ENCODE measurements at places on chromosomes 4 and X. TPM values are rescaled to one million over a fixed set of nuclear protein-coding genes. Genes with fewer than 3 reads are reported as not detected.
A peak's percentile ranks its signal among the peaks of the same experiment; 100 is the strongest.

DNA sequence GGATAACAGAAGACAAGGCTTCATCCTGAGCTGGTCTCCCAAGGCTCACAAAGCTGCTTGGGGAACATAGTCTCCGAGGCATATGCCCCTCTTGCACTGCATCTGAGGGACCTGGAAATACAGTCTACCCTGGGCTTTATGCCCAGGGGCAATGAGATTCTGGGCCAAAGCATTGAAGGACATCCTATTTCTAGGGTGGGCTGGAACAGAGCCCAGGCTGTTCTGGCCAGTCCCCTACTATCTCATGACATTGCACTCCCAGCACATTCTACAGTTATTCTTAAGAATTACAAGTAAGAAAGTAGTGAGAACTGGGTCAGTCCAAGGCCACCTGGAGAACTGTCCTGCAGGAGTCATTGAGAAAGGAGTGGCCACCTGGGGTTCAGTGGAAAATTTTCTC is 107.6 kb downstream of the USP46 start:
- H3K27me3 ChIP-seq = no peaks in the 10 kb centered on the region
- H3K4me1 ChIP-seq = peaks cover 22% of the 10 kb centered on the region
- H3K27ac ChIP-seq = no peak overlapping the region
- DNase-seq = no peak
- H3K36me3 ChIP-seq = no peaks in the 10 kb centered on the region

Gene ING2
- total RNA-seq = 16.9 TPM

DNA sequence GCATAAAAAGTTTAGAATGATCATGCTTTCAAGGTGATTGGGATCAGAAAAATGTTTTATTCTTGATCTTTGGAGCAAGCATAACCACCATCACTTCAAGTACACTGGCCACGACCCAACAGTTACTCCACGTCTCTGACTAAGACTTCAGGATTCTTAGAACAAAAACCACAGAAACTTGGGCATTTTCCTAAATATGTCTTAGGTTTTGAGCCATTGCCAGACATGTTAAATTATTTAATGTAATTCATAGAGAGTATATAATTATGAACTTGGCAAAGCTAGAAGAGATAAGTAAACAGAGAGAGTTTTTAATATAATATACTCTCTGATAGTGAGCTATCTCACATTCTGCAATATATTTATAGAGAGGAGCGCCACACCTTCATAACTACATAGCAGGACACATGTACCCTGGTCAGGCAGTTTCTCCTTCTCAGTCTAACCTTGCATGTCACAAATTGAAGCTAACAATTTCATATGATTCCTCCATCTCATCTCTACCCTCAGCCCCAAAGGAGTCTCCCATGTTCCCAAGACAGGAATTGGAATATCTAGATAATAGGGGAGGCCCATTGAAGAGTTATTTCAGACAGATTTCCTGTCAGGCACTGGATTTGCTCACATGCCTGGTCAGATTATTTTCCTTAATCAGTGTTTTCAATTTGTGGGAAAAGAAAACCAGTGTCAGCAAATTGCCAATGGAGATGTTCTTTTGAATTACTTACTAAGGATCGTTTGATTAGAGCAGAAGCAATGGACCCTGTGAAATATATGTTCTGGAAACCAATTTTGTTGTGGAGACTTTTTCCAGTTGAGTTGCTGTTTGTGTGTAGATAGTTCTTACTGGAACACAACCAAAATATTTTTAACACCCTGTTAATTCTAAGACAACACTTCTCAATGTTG is 61.7 kb upstream of the GUCY1A1 start:
- no peaks in the 10 kb centered on the region for H3K36me3 ChIP-seq
- DNase-seq = no peak
- no peak overlapping the region for H3K27ac ChIP-seq
- no peak overlapping the region for H3K4me3 ChIP-seq

Gene SAGE1
- total RNA-seq = not detected

DNA sequence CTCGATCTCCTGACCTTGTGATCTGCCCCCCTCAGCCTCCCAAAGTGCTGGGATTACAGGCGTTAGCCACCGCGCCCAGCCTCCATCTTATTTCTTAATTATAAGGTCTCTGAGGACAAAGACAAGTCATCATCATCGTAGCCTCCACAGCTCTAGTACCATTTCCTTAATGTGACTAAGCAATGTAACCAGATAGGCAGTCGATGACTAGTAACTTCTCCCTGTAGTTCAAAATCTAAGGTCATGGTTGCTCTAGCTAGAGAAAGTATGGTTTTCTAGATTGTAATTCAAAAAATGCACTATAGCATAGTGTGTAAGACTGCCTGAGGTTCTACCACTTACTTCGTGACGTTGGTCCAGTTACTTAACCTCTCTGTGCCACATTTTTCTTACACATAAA is 6.9 kb downstream of the SLC39A8 start:
- peaks cover 4% of the 10 kb centered on the region for H3K27me3 ChIP-seq
- no peak overlapping the region for H3K27ac ChIP-seq
- DNase-seq = no peak

GRCh38 chr4:5963611-5964010 is 54.6 kb downstream of the C4orf50 start:
- no peaks in the 10 kb centered on the region for H3K36me3 ChIP-seq
- H3K4me1 ChIP-seq = no peaks in the 10 kb centered on the region
- H3K27ac ChIP-seq = no peak overlapping the region

Gene TLR8
- not detected for total RNA-seq

Gene ARHGAP6
- total RNA-seq = 2.3 TPM

Gene AMBN
- not detected for total RNA-seq

GRCh38 chr4:93313197-93313596 is 515.4 kb upstream of the ATOH1 start:
- no peaks in the 10 kb centered on the region for H3K4me1 ChIP-seq
- H3K27me3 ChIP-seq = no peaks in the 10 kb centered on the region
- no peaks in the 10 kb centered on the region for H3K36me3 ChIP-seq
- no peak overlapping the region for H3K27ac ChIP-seq
- no peak overlapping the region for H3K4me3 ChIP-seq

Gene ODAM
- total RNA-seq = not detected

DNA sequence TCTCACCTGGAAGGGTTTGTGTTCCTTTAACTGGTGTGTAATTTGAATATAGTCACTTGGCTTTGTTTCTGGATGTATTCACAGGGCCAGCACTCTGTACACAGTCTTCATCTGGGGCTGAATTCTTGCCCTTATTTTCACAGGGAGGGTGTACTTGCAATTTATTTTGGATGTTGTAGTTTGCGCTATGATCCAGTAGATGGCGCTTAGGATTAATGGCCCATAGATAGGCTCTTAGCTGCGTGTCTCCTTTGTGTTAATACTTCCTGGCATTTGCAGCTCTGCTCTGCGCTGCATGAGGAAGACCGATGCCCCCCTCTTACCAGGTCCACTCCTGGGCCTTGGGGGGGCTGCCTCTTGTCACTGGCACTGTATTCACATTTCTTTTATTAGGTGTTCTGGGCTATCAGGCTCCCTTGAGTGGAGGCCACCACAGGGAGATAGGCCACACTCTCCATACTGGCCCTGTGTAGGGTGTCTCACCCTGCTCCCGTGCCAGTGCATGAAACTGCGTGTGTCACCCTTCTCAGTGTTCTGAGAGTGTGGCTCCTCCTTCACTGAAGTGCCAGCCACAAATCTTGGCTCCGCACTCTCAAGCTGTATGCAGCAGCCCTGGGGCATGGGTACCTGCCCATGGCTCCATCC is 562.2 kb downstream of the ZIC3 start:
- no peaks in the 10 kb centered on the region for H3K36me3 ChIP-seq
- DNase-seq = peak; percentile 16
- no peak overlapping the region for H3K27ac ChIP-seq

DNA sequence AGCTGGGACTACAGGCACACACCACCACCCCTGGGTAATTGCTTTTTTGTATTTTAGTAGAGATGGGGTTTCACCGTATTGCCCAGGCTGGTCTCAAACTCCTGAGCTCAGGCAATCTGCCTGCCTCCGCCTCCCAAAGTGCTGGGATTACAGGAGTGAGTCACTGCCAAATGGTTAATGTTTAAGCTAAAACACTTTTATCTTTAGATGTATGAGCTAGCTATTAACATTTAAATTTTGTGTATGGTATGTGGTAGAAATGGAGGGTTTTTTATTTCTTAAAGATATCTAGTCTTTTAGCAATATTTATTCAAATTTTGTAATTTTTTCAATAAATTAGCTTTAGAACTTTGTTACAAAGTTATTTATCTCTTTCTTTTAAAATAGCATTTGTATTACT is 1659.8 kb upstream of the ADGRL3 start:
- no peaks in the 10 kb centered on the region for H3K27me3 ChIP-seq
- H3K4me3 ChIP-seq = no peak overlapping the region
- no peaks in the 10 kb centered on the region for H3K36me3 ChIP-seq
- no peak for DNase-seq
- no peaks in the 10 kb centered on the region for H3K4me1 ChIP-seq

DNA sequence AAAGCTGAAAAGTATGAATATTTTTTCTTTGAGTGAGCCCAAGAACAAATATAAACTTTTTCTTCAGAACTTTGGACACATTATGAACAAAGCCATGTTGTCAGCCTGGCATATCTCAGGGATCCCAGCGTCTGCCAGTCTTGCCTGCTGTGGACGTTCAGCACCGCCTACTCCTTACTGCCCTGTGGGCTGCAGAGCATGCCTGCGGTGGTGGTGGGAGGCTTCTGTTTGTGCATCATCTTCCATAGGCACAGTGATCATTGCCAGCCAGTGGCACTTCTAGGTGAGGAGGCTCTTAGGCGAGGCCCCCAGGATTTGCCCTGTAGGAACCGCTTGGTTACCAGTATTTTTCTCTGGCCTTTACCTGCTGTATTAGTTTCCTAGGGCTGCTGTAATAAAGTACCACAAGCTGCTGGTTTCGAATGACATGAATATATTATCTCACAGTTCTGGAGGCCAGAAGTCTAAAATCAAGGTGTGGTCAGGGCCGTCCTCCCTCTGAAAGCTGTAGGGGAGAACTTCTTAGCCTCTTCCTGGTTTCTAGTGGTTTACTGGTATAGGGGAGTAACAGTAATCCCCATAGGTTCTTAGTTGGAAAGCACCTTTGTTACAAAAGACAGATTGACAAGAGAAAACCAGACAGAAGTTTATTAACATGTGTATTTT is 15.4 kb downstream of the ANXA3 start:
- DNase-seq = no peak
- no peak overlapping the region for H3K27ac ChIP-seq
- H3K4me1 ChIP-seq = peaks cover 27% of the 10 kb centered on the region

- H3K27me3 ChIP-seq = no peaks in the 10 kb centered on the region
- no peak overlapping the region for H3K4me3 ChIP-seq
- DNase-seq = no peak
Observed at GRCh38 chr4:62871078-62871477, 1538.2 kb downstream of the TECRL start.

GRCh38 chr4:135731682-135732081 is 1530.1 kb upstream of the PABPC4L start:
- H3K27me3 ChIP-seq = no peaks in the 10 kb centered on the region
- H3K27ac ChIP-seq = no peak overlapping the region
- no peak overlapping the region for H3K4me3 ChIP-seq

GRCh38 chr4:70581980-70582379 is 10.1 kb upstream of the AMBN start:
- DNase-seq = no peak
- H3K4me1 ChIP-seq = peaks cover 7% of the 10 kb centered on the region
- H3K27me3 ChIP-seq = no peaks in the 10 kb centered on the region

GRCh38 chr4:122588453-122589238 is 32.2 kb downstream of the IL21 start:
- no peaks in the 10 kb centered on the region for H3K27me3 ChIP-seq
- no peak overlapping the region for H3K27ac ChIP-seq
- peaks cover 12% of the 10 kb centered on the region for H3K4me1 ChIP-seq

Gene PCDH18
- 65.7 TPM for total RNA-seq

Gene RHOXF2
- total RNA-seq = not detected

- no peaks in the 10 kb centered on the region for H3K27me3 ChIP-seq
- H3K36me3 ChIP-seq = no peaks in the 10 kb centered on the region
- H3K4me3 ChIP-seq = peak overlapping the region; percentile 5
Observed at GRCh38 chr4:41437111-41437536, 100.8 kb upstream of the LIMCH1 start.
